ENCODE measurements at places on chromosomes 1 and 21. TPM values are rescaled to one million over a fixed set of nuclear protein-coding genes. Genes with fewer than 3 reads are reported as not detected.

DNA sequence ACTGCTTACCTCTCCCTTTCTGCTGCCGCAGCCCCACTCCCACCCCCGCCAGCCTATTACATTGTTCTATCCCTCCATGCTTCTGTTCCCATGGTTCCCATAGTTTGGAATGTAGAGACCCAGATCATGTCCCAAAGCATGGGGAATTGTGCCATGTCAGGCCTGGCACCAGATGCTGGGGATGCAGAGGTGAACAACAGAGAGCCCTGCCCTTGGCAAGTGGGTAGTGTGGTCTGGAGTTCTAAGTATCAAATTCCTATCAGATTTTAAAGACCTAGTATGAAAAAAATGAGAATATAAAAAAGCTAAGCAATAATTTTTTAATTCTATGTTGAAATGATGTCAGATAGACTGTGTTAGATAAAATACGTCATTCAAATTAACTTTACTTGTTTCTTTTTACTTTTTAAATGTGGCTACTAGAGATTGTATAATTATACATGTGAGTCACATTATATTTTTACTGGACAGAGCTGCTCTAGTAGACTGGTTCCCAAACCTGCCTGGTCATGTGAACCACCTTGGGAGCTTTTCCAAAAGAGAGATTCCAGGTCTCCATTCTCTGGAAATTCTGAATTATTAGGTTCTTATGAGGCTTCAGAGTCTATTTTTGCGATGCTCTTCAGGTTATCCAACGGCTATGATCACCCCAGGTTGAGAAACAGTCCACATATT is 113.0 kb upstream of the DAB1 start:
- no peak for DNase-seq

DNA sequence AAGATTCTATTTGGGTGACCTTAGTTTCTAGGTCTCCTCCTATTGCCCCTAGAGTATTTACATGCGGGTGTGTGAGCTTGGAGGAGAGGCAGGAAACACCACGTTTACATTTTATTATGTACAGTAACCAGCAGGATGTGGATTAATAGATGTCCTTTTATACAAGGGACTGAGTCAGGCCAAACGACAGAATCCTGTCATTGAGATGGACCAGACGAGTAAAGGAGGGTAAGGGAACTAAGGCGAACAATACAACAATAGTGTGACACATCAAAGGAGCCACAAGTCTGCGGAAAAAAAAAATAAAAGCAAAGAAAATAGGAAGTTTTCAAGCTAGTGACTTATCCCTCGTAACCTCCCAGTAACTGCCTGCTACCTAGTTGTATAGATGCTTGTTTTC is 151.1 kb downstream of the GABPA start:
- no peak for DNase-seq

DNA sequence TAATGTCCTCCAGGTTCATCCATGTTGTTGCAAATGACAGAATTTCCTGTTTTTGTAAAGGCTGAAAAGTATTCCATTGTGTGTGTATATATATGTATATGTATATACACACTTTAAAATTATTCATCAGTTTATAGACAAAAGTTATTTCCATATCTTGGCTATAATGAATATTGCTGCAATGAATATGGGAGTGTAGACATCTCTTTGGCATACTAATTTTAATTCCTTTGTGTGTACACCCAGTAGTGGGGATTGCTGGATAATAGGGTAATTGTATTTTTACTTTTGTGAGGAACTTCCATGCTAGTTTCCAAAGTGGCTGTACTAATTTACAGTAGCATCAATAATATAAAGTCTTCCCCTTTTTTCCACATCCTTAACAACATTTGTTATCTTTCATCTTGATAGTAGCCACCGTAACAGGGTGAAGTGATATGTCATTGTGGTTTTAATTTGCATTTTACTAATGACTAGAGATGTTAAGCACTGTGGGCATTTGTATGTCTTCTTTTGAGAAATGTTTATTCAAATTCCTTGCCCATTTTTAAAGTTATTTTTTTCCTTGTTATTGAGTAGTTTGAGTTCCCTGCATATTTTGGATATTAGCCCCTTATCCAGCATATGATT is 243.0 kb downstream of the PDE4B start:
- DNase-seq: no peak

DNA sequence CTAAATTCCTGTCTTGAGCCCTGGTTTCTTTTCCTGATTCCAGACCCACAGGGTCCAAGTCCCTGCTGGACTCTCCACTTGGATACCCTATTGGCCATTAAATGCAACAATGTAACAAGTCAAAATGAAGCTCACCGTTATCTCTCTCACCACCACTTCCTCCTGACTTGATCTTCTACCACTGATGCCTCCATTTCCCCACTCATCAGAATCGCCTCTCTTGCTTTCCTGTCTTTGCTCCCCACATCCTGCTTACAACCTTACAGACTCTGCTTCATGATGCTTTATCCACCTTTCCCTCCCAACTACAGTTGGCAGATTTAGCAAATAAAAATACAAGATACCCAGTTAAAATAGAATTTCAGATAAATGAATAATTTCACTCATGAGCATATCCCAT is 343.8 kb downstream of the KCNH1 start:
- DNase-seq: no peak

DNA sequence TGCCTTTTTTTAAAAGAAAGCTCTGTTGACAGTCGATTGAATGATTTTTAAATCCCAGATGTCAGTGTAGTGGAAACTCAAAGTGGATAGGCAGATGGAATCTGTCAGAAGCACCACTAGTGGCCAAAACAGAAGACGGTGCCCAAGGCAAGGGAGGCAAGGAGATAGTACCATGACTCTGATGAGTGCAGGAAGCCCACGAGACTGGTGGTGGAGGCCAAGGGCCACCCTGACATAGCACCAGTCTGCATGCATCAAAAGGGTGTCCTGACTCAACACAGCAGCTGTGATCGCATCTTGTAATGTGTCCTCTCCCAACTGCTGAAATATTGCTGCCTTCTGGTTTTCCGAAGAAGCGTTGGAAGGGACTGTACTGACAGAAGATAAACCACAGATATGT is 124.1 kb upstream of the PAPPA2 start:
- DNase-seq: no peak

The TLR5 gene
- total RNA-seq: 0.88 TPM
